ENCODE measurements at places on chromosomes 3 and 15. TPM values are rescaled to one million over a fixed set of nuclear protein-coding genes. Genes with fewer than 3 reads are reported as not detected.

- no peak for DNase-seq
Observed at GRCh38 chr3:153617463-153617862, 455.4 kb downstream of the RAP2B start.

- DNase-seq: no peak
Observed at GRCh38 chr3:5739299-5739935, 551.9 kb downstream of the EDEM1 start.

DNA sequence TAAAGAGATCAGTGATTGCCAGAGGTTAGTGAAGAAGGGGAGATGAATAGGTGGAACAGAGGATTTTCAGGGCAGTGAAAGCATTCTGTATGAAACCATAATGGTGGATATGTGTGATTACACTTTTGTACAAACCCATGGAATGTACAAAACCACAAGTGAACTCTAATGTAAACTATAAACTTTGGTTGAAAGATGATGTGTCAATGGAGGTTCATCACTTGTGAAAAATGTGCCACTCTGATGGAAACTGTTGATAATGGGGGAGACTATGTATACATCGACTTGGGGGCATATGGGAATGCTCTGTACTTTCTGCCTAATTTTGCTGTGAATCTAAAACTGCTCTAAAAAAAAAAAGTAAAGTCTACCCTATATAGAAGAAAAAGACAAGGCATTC is 68.7 kb upstream of the ARHGEF3 start:
- DNase-seq: no peak

GRCh38 chr3:8962226-8962861 is 928 bp downstream of the RAD18 start:
- DNase-seq: no peak

DNA sequence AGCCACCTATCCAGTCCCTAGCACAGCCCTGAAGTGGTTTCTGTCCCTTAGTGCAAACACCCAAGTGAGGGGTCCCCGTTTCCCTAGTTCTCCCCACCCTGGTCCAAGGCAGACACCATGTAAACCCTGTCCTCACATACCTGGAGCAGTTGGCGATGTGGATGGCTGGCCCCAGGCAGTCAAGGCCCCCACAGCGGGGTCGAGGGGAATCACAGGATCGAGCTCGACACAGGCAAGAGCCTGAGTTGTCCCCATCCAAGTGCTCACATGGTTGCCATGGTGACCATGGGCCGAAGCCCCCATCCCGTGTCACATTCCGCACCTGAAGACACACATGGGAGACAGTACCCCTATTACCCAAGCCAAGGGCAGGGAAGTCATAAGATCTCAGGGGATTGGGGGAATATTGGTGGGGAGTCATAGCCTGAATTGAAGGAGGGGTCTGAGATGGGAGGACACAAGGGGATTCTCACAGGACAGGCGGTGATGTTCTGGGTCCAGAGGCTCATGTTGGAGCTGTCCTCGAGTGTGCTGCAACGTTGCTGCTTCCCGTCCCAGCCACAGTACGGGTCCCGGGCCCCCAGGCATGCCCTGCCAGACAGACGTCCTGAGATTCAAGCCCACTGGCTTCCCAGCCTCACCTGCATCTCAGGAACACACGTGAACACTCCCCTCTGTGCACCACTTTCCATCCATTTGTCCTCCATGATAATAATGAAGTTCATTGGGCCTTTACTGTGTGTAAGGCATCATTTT is 112.1 kb downstream of the SEMA5B start:
- no peak for DNase-seq

The LCMT2 gene
- total RNA-seq: 11.3 TPM

The GOLGA8Q gene
- total RNA-seq: 5.1 TPM

Data from ovary (tissue), 10 donors.